Hematopoietic multipotent progenitor cell treated with erythropoietin and hydrocortisone succinate and interleukin-3 and kit ligand, for 4 days (in vitro differentiated cells): ENCODE measurements at places on chromosomes 5 and 9.

DNA sequence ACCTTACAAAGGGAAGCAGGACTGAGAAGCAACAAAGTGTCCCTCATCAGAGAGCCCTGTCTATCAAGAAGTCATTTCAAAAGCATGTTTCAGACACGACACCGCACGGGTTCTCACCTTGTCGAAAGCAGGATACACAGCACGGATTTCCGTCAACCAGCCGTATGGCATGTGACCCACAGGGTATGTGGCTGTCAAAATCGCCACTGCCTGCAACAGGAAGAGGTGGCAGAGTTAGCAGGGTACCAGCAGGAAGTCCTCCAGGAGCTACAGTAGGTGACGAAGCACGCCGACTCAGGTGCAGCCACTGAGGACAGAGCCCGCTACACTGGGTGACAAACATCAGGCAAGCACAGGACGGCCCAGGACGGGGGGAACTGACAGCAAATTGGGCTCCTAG is 81.2 kb downstream of the OTULIN start:
- no peak for DNase-seq

DNA sequence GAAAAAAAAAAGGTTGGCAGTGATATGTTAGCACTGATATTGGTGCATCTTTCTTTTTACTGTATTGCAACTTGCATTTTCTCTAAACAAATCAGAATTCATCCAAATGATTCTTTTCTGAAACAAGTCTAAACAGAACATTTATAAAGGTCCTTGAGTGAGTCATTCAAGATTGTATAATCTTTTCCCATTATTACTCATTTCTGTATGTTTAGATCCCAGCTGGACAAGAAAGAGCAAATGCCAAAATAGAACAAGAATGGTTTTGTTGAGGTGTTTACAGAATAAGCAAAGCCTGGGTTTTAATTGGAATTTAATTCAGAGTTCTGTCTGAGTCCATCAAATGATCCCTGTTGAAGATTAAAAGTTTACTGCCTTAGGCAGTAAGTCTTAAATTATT is 112.3 kb downstream of the VCAN start:
- no peak for DNase-seq

GRCh38 chr5:126965061-126965475 is 65.3 kb downstream of the MARCHF3 start:
- DNase-seq: peak; percentile 61

DNA sequence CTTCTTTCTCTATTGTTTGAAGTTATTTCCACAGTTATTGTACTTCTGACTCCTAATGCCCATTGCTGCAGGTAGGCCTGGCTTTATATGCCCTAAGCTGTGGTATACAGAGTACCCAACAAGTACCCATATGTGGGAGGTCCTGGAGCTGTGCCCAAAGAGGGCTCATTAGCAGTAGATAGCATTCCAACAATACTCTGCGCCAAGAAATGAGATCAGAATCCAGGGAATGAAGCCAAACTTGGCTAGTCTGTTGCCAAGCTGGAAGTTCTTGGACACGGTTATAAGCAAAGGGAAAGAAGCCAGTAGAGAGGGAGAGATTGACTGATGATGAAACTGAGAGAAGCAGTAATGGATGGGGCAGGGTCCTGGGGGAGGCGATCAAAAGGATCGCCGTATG is 29.7 kb upstream of the FAM169A start:
- no peak for DNase-seq

DNA sequence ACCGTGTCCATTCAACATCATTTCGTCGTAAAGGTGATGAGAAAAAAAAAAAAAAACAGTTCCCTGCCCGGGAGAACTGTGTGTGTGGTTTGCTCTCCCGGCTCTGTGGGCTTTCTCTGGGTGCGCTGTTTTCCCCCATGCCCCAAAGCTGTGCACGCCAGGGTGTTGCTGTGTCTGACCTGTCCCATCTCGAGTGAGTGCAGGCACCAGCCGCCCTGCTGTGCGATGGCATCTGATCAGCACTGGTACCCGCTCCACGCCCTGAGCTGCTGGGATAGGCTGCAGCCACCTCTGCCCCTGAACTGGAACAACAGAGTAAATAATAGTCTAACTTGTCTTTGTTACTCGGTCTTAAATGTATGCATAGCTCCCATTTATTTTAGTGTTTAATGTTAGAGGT is 33.3 kb downstream of the CEP72 start:
- no peak for DNase-seq

DNA sequence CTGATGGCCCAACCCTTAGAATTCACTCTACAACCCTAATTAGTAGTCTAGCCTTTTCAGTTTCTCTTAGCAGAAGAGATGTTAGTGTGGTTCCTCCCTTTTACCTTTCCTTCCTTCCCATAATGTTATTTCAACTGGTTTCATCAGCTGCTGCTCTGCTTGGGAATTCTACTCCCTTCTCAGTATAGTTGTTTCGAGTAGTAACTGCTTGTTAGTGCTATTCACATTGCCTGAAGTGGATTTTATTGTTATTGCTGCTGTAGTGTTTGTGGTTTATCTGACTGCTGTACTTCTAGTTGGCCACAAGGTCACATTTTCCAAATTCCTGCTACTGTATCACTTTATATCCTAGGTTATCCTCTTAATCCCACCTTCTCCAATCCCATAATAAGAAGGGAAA is 29.7 kb downstream of the SMIM15 start:
- DNase-seq: no peak

DNA sequence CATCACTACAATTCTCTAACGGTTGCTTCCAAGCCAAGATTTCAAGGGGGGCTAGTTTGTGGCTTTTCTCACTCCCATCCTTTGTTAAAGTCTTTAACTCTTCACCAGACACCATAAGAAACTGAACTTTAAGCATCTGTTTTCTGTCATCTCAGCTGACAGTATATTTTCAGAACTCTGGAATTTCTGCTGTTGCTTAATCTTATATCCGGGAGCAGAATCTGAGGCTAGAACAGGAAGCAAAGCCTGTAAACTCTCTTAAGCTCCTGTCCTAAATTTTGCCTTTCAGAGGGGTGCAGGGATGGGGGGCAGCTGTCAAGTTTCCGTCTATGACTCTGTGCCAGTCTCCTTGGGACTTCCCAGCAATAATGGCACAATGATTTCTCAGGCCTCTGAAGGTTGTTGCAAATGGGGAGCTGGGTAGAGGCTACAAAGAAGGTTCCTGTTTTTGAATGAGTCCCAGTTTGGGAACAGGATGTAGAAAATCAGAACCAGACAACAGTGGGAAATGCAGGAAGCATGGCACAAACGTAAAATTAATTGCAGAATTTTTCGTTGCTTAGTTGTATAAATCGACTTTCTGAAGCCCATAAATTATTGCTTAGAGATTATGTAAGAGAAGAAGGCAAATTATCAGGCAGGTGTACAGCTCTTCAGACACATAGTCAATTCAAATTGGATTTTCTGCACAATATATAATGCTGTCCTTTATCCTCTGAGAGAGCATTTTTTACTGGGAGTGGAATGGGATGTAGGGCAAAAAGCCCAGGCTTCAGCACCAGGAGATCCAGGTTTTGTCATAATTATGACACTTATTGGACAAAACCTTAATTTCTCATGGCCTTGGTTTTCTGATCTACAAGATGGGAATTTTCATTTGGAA is 430.9 kb downstream of the DMAC1 start:
- peak; percentile 5 for DNase-seq
